Stimulated activated CD8-positive, alpha-beta memory T cell treated with anti-CD3 and anti-CD28 coated beads, Interleukin-12 subunit alpha, Interleukin-12 subunit beta, amount 100 ng/mL, for 4 hours (primary cell): ENCODE measurements at places on chromosomes 11 and 22.

- DNase-seq: no peak
Measured at GRCh38 chr11:130399196-130399595, 29.2 kb downstream of the ADAMTS8 start.

- no peak for DNase-seq
Measured at GRCh38 chr11:126318574-126319373, 14.9 kb downstream of the DCPS start.

- no peak for DNase-seq
Measured at GRCh38 chr11:17513853-17514252, 30.4 kb downstream of the USH1C start.

DNA sequence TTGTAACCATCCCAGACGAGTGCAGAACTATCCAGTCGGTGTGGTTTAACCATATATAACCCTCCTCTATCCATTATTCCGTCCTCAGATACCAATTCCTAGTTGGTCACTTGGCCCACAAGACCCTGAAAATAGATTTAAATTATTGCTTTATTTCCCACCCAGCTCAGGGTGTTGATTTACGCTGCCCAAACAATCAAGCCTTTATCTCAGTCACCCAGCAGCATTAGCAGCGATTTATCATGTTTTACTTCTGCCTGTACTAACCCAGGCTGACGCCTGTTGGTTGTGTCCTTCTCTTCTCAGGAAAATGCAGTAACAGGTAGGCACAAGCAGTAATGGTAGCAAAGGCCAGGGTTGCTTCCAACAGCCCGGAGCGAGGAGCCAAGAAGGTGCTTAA lies 81.2 kb downstream of the DSCAML1 start:
- no peak for DNase-seq

DNA sequence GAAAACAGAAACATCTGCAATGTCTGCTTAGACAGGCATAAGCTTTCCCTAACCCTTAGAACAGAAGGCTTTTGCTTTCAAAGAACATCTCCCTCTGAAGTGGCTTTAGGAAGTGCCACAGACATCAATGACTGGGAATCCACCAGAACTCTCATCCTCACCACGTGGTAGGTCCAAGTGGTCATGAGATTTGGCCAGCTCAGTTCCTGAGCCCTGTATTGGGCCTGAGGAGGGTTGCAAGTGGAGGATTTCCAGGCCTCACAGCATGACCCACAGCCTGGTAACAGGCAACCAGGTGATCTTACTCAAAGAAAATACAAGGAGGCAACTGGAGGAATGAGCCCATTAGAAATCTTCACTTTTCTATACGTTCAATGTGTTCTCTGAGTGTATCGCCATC lies 1.6 kb downstream of the CASP1 start:
- no peak for DNase-seq

- no peak for DNase-seq
Measured at GRCh38 chr11:79663017-79663416, 222.2 kb upstream of the TENM4 start.

GRCh38 chr11:112972399-112973145 lies 11.4 kb downstream of the NCAM1 start:
- no peak for DNase-seq

GRCh38 chr11:117820516-117820915 lies 4.0 kb downstream of the FXYD2 start:
- DNase-seq: no peak

- DNase-seq: no peak
Measured at GRCh38 chr11:111631666-111632039, 29.4 kb downstream of the SIK2 start.

DNA sequence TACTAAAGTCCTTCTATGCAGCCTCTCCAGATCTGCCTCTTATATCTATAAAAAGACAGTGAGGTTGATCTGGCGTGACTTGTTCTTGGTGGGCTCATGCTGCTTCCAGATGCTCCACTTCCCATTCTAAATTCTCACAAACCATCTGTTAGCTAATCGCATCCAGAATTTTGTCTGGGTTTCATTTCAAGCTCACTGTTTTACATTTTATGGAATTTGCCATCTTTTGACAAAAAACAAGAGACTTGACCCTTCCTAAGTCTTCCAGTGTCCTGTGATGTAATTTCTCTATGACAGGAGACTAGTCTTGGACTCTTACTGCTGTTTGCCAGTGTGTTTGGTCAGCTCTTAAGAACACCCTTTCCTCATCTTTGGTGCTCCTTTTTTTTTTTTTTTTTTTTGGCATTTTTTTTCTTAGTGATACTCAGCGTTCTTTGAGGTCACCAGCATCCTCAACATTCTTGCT lies 23.0 kb downstream of the CRKL start:
- no peak for DNase-seq

- DNase-seq: no peak
Measured at GRCh38 chr11:34633990-34634693, 13.2 kb downstream of the EHF start.

DNA sequence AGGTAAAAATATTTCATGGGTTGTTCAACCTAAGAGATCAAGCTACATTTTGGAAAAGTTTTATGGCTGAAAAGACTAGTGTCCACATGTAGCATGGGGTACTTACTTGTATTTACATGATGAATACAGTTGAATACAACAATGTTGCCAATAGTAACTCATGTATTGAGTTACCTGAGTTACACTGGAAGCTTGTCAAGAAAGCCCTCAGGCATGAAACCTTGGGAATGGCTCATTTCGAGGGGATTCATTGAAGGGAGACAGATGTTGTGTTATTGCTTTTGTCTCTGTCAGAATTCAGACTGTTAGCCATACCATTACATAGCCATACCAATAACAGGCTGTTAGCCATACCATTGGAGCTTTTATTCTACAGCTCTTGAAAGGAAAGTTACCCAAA lies 9.2 kb downstream of the OR51F2 start:
- DNase-seq: no peak

- DNase-seq: no peak
Measured at GRCh38 chr11:123719452-123719851, 22.0 kb downstream of the ZNF202 start.

- DNase-seq: no peak
Measured at GRCh38 chr11:15091175-15091574, 17.8 kb downstream of the CALCB start.

- no peak for DNase-seq
Measured at GRCh38 chr11:47388697-47389576, 10.6 kb upstream of the SPI1 start.

DNA sequence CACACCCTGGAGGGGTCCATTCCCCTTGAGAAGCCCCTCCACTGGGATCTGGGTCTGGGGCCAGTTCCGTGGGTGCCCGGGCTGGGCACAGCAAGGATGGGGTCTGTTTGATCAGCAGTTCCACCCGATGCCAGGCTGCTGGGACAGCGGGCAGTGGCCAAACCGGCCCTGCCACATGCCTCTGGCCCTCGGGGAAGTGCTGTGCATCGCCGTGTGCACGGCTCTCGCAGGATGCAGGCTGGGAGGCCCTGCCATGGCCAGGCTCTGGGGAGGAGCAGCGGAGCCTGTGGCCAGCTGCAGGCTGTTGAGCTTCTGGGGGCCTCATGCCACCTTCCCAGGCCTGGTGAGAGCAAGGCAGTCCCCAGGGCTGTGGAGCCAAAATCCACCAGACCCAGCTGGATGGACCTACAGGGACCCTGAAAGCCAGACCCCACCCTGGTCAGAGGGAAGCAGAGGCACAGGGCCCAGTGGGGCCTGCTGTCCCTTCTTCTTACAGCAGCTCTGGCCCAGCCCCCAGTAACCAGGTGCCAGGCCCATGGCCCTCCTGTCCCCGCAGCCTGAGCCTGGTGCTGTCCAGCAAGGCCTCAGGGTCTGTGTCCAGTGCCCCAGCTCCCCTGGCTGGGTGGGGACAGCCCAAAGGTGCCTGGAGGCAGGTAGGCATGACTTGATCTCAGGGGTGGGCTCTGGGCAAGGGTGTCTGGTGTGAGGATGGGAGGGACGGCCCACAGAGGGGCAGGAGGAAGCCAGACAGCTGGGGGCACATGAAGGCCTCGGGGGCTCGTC lies 57.3 kb downstream of the WNT7B start:
- no peak for DNase-seq

DNA sequence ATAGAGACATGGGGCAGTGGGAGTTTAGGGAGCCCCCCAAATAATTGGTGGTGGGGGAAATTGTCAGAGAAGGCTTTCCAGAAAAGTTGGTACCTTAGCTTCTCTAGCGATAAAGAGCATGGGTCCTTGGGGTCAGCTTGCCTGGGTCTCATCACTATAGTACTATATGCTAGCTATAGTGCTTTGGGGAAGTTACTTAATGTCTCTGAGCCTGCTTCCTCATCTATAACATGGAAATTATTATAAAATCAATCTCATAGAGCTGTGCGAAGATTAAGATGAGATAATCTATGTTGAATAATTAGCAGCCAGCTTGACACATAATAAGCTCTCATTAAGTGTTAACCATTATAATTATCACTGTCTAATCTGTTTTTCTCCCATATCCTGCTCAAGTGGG lies 41.2 kb downstream of the STIM1 start:
- no peak for DNase-seq

DNA sequence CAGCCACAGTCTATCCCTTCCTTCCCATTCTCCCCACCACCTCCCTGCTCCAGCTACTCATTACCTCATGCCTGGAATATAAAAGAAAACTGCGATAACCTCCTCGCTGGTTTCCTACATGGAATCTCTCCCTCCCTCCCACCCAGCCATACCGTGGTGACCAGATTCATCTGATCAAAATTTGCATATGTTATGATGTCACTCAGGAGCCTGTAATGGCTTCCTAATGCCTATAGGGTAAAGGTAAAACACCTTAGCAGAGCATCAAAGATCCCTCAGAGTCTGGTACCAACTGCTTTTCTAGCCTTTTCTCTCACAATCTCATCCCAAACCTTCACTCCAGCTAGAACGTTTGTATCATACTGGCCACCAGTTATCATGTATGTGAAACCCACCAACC lies 19.6 kb downstream of the RTN4RL2 start:
- DNase-seq: no peak

- no peak for DNase-seq
Measured at GRCh38 chr11:111388842-111389241, 9.8 kb upstream of the POU2AF1 start.

DNA sequence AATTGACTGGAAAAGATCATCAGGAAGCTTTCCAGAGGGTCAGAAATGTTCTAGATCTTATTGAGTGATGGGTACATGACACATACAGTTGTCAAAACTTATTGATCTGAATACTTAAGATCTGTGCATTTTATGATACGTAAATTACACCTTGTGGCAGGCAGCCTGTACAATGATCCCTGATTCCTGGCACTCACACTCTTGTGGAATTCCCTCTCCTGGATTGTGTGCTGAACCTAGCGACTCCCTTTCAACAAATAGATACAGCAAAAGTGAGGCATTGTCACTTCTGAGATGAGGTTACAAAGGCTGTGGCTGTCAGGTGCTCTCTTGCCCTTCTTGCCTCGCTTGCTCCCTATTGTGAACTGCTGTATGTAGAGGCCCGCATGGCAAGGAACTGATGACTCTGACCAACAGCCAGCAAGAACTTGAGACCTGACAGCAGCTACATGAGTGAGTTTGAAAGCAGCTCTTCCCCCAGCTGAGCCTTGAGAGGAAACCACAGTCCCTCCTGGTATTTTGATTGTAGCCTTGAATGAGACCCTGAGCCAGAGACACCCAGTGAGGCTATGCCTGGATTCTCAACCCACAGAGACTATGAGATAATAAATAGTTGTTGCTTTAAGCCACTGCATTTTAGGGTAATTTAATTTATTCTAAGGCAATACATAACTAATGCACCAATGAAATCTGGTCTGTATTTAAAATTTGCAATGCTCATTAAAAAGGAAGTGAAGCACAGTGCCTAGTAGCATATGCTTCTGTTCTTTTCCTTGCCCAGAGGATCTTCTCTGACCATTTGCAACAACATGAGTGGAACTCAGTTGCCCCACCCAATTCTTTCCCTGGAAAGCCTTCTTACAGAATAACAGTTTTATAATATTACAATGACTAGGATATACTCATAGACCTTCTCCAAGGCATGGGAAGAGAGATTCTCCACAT lies 60.5 kb upstream of the IZUMO1R start:
- no peak for DNase-seq

GRCh38 chr11:62146476-62147200 lies 22.8 kb downstream of the INCENP start:
- DNase-seq: no peak

- no peak for DNase-seq
Measured at GRCh38 chr11:66420671-66421476, at the start of gene NPAS4. Gene NPAS4, plus strand, starts transcription at chr11:66421035. Its CDS starts 145 bp downstream, at chr11:66421180.

GRCh38 chr11:86678296-86678695 lies 5.9 kb upstream of the ME3 start:
- no peak for DNase-seq

GRCh38 chr11:60910711-60911380 lies 3.1 kb upstream of the TMEM109 start:
- DNase-seq: no peak

DNA sequence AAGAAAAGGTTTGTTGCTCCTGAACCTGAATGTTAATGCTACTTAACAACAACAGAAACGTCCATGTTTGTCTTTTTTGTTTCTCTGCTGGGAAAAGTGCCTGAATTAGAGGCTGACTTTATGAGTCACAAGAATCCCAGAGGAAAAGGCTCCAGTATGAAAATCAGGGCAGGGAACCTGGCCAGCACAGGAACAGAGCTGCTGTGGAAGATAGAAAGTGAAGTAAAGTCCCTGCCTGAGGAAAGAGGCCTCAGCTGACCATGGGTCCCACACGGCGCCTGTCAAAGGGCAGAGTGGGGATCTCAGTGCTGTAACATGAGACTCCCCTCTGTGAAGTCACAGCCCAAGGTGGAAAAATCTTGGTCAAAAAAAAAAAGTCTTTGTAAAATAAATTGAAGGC lies 632.3 kb upstream of the CCDC90B start:
- no peak for DNase-seq

DNA sequence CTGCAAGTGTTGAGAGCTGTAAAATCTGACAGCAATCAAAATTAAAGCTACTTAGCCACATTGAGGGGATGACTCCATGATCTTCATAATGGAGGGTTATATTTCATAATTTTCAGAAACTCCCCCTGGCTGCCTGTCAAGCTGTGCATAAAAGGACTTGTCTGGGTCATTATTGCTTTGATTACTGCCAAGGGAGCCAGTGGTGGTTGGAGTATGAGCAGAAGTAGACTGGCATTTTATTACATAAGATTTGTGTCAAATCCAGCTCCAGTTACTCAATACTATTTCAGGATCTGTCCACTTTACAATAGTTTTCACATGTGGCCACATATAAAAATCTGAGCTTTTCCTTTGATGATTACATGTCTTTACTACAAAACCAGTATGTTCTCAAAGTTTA lies 108.9 kb upstream of the SLC5A12 start:
- DNase-seq: no peak

- DNase-seq: no peak
Measured at GRCh38 chr22:38984224-38984623, 2.1 kb downstream of the APOBEC3B start.

DNA sequence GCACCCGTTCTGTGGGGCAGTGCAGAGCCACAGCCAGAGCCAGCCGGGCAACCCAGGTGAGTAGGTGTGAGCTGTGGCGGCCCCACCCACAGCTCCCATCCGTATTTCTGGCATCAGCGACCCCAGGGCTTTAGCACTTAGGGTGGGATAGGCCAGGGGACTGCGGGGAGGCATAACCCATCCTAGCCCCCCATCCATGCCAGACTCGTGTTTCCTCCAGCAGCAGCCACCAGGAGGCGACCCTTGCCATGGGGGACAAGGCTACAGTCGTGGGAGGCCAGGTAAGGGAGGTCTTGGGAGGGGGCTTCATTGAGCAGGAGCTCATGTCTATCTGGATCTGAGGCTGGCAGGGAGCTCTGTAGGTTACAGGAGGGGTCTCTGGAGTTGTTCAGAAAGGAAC lies 873 bp downstream of the OTOG start:
- no peak for DNase-seq
